ENCODE measurements at places on chromosomes 7 and 10.

DNA sequence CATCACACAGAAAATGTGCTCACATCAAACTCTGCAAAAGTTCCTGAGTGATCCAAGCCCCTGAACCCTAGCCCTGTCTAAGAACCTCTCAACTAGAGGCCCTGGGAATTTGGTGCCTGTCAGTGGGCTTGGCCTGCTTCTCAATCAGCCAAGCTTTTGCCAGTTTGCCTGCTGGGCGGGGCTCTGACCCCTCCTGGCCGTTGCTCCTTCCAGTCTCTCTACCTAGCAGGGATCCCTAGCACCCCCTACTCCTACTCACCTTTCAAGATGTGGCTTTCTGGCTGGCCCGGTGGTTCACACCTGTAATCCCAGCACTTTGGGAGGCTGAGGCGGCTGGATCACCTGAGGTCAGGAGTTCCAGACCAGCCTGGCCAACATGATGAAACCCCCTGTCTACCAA, 2.1 kb downstream of the KLRG2 start:
- DNase-seq = no peak

- DNase-seq = no peak
Observed at GRCh38 chr7:11911900-11912299, 79.9 kb upstream of the THSD7A start.

GRCh38 chr7:491958-492713, 27.5 kb downstream of the PDGFA start:
- DNase-seq = no peak

DNA sequence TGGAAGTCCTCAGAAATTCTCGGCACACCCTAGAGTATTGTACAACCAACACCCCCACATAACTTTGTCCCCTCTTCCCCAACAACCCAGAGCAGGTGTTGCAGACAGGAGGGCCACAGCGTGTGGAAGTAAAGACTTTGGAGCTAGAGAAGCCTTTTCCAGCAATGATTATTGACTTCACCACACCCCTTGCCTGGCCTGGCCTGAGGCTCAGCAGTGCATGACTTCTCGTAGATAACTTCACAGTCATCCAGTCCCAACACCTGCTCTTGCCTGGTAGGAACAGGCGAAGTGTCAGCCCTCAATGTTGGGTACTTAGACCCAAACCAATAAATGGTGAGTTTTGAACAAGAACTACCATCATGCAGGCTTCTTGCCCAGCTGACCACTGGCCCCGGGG, 36.7 kb downstream of the GOT1 start:
- no peak for DNase-seq

DNA sequence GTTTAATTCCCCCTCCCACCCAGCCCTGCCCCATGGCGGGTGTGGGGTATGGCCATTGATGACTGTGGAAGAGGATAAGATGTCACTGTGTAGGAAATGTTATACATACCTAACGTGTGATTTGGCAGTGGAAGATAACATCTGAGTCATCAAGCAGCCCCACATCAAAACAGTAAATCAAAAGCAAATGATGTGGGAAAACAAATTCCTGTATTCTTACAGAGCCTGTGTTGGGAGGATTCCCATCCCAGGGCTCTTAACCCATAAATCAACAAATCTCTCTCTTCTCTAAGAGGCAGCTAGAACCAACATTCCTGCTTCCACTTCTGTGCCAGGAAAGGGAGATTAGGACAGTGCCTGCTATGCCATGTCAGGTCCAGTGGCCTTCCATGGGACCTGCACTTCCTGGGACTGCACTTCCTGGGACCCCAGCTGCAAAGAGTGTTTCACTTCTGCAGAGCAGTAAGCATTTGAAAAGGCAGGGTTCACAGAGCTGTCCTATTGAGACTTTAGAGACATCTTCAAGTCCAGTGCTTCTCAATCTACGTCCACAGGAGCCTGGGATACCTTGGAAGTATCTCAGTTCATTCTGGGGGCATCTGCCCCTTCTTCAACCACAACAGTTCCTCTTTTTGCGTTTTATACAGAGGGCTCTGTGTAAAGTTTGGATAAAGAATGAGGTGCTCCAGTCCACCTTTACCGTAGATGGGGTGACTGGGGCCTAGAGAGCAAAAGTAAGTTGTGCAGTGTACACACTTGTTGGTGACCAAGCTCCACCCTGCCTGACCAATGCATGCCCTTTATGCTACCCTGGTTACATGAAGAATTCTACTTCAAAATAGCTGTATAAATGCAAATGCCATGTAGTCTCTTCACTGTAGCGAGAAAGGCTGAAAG, 45.7 kb downstream of the ATXN7L1 start:
- no peak for DNase-seq

DNA sequence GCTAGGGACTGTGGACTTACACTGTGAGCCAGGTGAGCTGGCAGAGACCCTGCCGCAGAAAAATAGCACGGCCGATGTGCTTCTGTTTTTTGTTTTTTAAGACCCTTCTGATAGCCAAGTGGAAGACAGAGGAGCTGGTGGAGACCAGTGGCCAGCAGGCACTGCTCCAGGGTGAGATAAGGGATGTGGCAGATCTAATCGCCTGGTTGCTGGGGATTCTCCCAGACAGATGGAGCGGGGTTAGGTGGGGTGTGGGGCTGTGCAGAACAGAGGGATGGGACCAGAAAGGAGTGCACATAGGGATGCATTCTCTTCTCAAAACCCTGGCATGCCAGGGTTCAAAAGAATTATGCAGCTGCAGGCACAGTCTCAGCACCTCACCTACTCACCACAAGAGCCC, 82.2 kb downstream of the VOPP1 start:
- no peak for DNase-seq

GRCh38 chr7:147438216-147438615, 1152.3 kb upstream of the C7orf33 start:
- DNase-seq = no peak

DNA sequence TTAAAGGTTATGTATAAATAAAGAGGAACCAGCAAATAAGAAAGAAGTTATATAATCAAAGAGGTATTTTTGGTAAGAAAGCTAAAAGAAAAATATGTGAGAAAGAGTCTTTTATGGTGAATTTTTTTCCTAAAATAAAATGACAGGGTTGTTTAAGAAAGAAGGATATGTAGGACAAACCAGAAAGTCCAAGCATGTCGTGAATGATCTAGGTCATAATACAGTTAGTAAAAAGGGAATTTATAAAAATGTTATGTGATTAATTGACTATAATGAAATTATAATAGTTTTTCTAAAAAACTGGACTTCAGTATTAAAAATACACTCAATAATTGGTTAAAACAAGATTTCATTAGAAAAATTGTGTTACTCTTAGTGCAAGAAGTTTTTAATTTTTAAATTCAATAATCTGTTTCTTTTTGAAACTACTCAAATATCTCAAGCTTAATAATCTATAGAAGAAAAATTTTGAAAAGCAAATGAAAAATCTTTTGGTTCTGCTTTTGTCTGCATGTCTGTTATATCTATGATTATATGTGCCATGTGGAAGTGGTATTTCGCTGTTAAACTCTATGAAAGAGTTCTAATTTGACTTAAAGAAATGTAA, 23.3 kb downstream of the AVL9 start:
- DNase-seq = no peak

GRCh38 chr10:124995605-124996004, 53.7 kb downstream of the ZRANB1 start:
- DNase-seq = no peak

- DNase-seq = no peak
Observed at GRCh38 chr10:127813290-127813689, 76.3 kb downstream of the FOXI2 start.
